ENCODE measurements at places on chromosomes 5 and 9.
A peak's percentile ranks its signal among the peaks of the same experiment; 100 is the strongest.

DNA sequence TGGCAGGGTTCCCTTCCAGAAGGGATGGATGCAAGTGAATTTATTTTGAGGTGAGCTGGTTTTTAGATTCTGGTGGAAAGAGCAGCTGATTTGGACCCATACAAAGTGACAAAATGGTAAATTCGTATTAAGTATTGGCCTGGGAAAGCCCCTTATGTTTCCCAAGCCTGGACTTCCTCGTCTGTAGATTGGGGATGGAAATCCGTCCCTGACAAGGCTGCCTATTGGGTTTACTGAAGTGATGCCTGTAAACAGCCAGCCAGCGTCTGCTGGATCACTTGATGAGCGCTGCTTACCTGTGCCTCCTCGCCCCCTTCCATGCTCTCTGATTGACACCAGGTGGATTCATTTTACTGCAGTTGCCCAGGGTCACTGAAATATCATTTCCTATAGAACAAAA is 233.8 kb downstream of the GADD45G start:
- no peak for DNase-seq

DNA sequence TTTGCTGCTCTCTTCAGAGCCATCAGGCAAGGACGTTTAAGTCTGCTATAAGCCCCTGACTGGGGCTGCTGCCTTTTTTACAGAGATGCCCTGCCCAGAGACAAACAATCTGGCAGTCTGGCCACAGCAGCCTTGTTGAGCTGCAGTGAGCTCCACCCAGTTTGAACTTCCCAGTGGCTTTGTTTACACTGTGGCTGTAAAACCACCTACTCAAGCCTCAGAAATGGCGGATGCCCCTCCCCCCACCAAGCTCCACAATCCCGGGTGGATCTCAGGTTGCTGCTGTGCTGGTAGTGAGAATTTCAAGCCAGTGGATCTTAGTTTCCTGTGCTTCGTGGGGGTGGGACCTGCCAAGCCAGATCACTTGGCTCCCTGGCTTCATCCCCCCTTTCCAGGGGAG is 59.7 kb upstream of the SNCAIP start:
- DNase-seq, result peak; percentile 61

DNA sequence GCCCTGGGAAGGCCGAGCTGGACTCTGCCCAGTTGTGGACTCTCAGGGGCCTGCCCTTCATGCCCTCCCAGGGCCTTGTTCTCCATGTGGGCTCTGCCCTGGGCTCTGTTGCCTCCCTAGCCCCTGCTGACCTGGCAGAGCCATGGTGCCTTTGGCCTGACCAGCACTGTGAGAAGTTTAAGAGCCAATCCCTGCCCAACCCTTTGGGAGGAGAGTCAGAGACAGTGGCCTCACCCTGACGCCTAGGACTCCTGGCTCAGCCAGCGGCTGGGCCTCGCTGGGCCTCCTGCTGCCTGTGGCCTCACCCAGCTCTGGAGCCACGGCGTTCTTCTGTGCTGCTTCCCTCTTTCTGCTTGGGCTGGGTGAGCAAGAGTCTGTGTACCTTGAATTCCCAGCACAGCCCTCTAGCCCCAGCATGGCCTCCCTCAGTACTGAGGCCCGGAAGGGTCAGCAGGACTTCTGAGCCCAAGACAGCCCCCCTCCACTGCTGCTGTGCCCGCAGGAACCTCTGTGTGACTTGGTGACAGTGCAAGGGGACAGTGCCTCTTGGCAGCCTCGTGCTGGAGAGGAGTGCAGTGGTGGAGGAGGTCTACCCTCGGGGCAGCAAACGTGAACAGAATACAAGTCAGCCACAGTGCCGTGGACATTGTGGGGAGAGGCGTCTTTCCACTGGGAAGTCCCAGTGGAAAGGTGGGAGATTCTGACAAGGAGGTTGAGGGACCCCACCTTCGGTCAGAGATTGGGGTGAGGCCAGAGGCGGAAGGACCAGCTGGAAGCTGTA is 97.4 kb downstream of the CACNA1B start:
- DNase-seq, result no peak

- DNase-seq, result no peak
Observed at GRCh38 chr9:135241381-135242048, 154.0 kb downstream of the OLFM1 start.

DNA sequence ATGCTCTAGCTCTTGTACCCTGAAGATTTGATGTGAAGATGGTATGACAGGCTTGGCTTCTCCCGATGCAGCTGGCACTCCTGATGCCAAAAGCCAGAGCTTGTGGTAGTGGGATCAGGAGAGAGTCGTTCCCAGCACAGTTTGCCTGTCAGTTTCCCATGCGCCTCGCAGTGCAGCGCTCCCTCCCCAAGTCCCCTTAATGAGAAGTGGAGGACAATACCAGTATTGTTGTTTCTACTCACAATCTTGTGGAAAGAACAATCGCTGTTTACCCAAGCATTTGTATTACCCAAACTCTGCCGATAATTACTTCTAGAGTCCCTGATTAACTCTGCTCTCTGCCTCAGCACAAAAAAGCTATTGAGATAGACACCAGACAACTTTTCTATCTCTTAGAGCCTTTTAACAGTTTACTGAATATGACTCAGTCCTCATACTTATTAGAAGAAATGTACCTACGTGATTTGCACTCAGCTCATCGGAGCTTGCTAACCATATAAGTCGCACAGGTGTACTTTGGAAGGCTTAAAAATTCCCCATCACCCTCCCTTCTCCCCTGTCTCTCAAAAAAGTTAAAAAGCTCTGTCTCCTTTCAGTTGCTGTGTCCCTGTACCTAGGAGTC is 283.2 kb upstream of the TMEM161B start:
- DNase-seq, result peak; percentile 83

DNA sequence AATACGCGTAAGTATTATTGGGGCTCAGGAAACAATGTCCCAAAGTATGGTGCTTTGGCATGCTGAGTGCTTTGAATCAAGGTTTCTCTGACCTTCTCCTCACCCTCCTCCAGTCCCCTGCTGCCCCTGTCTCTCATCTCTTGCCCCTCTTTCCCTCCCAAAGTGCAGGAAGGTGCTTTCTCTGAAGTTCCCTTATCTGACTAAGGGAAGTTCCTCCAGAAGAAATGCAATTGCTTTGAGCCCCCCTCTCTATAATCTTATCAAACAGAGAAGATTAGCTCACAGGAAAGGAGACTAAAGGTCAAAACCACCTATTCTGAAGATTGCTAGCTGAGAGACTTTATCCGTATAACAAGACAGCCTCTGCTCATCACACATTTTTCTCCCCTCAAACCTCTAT is 288.1 kb downstream of the ARL15 start:
- no peak for DNase-seq

DNA sequence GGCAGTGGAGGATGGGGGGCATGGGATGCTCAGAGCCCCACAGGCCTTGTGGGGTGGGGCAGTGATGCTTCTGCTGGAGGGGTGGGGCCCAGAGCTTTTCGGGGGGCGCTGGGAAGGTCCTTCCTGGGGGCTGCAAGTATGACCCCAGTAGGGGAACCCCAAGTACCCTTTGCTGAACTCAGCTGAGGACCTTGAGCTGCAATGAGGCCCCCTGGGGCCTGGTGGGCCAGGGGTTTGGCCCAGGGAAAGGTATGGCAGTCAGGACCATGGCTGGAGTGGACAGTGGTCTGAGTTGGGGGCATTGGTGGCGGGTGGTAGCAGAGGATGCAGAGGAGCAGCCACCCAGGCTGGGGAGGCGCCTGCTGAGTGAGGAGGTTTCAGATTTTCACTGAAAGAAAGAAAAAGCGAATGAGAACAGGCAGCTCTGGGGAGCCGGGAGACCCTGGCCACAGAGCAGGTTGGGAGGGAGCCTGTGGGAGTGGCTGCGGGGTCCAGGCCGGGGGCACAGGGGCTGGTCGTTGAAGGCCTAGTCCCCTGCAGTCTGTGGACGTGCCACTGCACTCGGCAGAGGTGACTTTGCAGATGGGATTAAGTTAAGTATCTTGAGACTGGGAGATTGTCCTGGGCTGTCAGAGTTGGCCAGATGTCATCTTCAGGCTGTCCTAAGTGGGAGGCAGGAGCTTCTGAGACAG is 19.2 kb downstream of the WNK2 start:
- no peak for DNase-seq

DNA sequence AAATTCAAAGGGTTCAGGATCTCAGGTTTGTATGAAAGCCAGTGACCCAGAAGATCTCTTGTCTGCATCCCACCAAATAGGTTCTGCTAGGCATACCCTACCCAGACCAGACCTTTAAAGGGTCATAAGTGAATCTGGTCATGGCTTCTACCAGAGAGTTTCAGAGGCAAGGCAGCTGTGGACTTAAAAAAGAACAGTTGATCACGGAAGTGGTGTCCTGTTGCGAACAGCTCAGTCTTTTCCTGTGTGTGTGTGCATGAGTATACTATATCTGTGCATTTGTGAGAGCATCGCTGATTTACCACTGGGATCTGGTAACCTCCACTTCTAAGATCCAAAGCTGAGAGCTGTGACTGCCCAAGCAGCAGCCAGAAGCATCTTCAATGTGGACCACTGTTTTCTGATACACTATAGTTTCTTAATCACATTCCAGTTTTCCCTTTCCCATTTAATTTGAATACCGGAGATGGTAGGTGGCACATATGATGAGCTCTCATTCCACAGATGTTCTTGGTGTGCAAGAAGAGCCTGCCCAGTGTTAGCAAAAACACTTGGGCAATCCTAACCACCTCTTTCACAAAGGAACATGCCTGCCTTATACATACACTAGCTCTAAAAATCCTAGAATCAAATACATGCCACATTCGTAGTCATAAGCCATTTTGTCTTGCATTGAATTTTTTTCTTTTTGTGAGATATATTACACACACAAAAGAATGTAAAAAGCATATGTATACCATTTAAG is 36.2 kb upstream of the OR2S2 start:
- DNase-seq, result no peak

DNA sequence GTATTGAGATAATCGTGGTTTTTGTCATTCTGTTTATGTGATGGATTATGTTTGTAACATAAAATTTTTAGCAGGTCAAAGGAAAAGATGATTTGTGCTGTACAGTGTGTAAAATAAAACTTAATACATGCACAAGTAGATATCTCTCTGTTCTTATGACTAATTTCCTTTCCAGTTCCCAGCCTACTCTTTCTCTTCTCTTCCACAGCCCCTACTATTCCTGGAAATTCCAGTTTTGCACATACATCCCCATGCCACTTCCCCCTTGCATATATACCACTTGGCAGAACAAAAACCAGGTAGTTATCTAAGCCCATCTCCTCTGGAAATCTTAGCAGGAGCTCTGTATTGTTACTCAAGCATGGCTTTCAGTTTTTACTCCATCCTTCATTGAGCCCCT is 20.2 kb downstream of the TEK start:
- no peak for DNase-seq

- DNase-seq, result no peak
Observed at GRCh38 chr5:52880541-52880940, 92.8 kb downstream of the ITGA1 start.

GRCh38 chr5:75018805-75019587 is 33.4 kb downstream of the GCNT4 start:
- no peak for DNase-seq

GRCh38 chr5:7822449-7822848 is 28.5 kb downstream of the CFAP90 start:
- DNase-seq, result no peak

- DNase-seq, result no peak
Observed at GRCh38 chr5:87169300-87169991, 98.2 kb upstream of the RASA1 start.

DNA sequence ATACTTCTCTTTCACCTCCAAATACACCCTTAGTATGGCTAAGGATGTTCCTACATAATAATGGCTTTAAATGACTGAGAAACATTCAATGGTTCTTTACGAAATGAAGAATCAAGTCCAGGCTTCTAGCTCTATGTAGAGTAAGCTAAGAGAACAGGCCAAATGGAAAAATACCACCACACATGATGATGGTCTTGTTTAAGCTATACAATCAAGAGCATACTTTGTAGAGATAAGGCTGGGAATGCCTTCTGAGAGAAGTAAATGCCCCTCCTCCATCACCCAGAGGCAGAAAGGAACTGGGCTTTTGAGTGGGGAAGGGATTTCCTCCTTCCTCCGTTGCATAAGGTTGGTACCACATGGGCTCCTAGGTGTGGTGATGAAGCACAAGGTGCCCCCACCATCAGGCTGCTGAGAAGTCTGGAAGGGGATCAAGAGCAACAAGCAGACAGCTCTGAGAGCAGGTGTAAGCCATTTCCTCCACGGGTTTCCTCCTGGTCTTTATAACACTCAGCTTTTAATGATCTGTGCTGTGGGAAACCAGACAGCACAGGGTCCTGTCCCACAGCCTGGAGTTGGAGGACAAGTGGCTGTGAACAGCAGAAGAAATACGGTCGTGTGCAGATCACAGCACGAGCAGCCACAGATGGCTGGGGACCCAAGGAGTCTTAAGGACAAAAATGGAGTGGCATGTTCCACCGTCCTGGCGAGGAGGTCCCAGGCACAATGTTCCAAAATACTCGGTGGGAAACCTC is 396.9 kb downstream of the CTNND2 start:
- DNase-seq, result no peak

GRCh38 chr5:103908336-103909080 is 345.9 kb upstream of the NUDT12 start:
- no peak for DNase-seq

GRCh38 chr5:115544043-115544435 is 536 bp downstream of the FEM1C start:
- DNase-seq, result peak; percentile 63

- no peak for DNase-seq
Observed at GRCh38 chr9:113315231-113315630, 12.1 kb upstream of the RNF183 start.

- no peak for DNase-seq
Observed at GRCh38 chr5:158626718-158627117, 473.0 kb downstream of the EBF1 start.

GRCh38 chr9:80144856-80145255 is 573.1 kb downstream of the TLE4 start:
- no peak for DNase-seq

- no peak for DNase-seq
Observed at GRCh38 chr5:149998281-149998680, 2.2 kb downstream of the TIGD6 start.

GRCh38 chr5:177124486-177124991 is 9.0 kb upstream of the NSD1 start:
- peak; percentile 73 for DNase-seq

DNA sequence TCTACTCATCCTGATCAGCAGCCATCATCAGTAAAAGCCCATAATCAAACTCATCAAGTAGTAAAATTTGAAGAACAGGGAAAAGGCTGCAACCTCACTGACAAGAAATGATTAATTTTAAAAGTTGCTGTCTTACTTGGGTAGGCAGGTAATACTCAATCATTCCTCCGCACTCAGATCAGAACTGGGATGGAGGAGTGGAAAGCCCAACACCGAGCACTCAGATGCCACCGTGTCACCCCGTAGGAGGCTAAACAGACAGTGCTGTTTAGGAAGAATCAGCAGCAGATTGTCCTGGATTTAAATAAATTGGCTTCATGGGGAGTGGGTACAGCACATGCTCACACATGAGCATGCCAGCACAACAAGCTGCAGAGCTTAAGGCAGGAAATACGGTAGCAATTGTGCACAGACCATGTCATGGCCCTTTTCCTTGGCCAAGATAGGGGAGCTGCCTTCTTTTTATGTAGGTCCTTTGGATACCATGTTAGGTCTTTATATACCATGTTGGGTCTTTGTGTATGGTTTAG is 92.6 kb upstream of the CDH6 start:
- DNase-seq, result no peak

GRCh38 chr9:121288673-121289025 is 20.7 kb downstream of the GSN start:
- no peak for DNase-seq

- no peak for DNase-seq
Observed at GRCh38 chr5:74240783-74241750, 399.5 kb downstream of the ENC1 start.

Data from islet precursor cell (in vitro differentiated cells).